ENCODE measurements at places on chromosomes 4 and X.

- DNase-seq: no peak
Observed at GRCh38 chr4:169337510-169337909, 66.8 kb upstream of the SH3RF1 start.

GRCh38 chr4:149264093-149264733, 551.4 kb downstream of the IQCM start:
- peak; percentile 0 for DNase-seq

DNA sequence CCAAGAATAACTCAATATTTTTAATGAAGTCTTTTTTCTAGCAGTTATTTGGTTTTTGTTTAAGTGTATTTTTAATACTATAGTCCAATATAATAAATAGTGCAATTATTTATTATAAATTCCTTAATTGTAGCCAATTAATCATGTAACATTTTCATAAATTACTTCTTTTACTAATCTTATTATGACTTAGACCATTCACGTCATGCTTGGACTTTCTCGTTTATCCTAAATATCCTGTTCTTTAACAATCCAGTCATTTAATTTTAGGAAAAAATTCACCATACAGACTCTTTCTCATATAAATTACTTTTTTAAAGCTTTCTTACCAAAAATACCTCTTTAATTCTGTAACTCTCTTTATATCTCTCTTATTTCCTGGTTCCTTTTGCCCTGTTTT, 350.1 kb downstream of the AR start:
- no peak for DNase-seq

GRCh38 chr4:174012886-174013259, 270.6 kb downstream of the FBXO8 start:
- no peak for DNase-seq

DNA sequence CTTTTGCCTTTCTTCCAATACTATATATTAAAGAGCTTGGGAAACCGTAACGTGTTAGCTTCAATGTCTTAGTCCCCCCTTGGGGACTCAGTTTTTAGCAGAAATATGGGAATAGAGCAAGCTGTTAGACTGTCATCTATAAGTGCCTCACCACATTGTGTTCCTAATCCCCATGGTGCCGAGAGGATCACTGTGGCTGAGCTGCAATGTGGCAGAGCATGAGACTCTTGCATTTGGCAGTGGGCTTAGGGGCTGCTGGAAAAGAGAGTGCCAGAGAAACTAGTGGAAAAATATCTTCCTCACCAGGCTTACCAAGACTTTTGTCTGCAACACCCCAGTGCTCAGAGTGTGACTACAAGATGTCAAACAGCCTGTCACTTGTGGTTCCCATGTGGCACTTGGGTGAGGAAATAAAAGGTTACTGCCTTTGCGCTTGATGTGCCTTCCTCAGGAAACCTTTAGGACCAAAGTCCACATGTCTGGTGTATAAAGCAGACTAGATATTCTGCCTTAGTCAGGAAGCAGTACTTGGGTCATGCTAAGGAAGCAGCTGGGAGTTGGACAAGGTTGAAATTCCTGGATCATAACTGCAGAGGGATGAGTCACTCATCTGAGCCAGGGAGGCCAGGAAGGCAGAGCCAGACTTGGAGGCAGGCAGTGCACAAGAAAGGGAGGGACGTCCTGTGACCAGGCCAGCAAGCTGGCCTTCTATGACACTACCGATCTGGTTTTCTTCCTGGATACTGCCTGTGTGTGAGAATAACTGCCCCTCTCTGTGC, 9.7 kb upstream of the MAGEA4 start:
- DNase-seq: no peak

DNA sequence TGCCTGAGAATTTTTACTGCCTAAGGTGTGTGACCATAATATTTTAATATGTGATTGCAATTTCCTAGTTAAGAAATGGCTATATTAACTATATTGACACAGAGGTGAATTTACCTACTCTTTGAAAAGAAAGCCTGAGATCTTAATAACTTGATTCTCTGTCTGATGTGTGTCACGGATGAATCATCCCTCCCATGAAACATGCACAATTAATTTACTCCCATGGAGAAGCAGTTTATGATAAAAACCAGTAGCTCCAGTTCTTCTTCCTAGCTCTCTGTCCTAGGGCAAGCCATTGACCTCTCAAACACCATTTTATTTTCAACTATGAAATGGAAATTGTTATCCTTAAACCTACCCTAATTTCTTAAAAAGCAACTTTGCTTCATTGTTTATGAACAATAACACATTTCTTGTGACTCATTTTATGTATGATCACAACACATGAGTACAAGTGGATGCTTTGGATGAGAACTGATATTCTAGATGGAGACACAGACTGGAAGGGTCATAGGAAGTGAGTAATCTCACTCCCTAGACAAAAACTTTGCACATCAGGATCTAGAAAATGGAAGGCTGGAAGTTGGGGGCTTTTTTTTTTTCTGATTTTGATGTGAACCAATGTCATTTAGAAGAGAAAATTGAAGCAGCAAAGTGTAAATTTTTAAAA, 438.3 kb downstream of the GPAT3 start:
- no peak for DNase-seq

DNA sequence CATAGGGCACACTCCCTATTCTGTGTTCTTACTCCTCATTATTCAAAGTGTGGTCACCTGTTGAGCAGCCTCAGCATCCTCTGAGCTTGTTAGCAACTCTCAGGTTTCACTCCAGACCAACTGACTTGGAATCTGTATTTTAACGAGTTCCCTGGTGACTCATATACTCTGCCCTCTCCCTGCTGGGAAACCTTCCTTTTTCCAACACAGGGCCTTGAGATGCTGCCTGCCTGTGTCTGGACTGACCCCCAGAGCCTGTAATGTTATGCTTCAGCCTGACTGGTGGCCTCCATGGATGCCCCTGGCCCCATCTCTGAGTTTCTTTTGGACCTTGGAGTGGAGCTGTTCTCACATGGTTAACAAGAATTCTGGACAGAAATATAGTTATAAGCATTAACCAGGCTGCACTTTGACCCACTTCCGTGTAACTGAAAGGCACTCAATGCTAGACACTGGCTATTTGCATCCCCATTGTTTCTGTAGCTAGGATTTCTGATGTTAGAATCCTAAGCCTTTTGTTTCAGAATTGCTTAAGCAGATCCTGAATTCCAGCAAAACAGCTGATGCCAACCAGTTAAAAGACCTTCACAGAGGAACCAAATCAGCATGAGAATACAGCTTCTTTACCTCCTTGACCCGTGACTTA, 262.6 kb downstream of the STIM2 start:
- no peak for DNase-seq

DNA sequence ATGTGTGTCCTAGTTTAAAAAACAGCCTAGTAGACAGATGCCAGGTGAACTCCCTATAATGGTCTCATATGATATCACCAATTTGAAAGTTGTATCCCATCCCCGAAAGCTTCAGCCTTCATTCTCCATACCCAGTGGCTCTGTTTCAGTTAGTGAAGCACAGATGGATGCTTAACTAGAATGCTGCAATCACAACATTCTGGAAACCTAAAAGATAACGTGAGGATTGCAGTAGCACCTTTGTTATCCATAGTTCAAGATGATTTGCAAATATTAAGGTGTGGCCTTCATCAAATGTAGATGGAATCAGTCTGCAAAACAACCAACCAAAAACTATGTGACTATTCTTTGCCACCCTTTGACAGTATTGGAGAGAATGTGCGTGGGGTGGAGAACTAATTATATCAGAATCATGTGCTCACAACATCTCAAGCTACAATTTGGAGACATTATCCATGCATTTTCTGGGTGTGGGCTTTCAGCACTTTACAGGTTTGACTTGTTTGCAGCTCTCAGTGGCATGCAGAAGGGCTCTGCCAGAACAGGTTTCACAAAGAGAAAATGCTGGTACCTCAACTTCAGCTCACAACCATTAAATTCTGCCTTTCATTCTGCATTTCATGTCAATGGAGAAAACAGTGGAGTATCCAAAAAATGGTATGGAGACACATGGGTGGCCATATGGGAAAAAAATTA, 18.3 kb upstream of the PPID start:
- no peak for DNase-seq

GRCh38 chrX:48890934-48891401, 6.6 kb downstream of the TIMM17B start:
- DNase-seq: no peak

Data from NCI-H2081 treated with DMSO at 0.1 percent for 48 hours (cell line).